ENCODE measurements at places on chromosomes 4 and X.

DNA sequence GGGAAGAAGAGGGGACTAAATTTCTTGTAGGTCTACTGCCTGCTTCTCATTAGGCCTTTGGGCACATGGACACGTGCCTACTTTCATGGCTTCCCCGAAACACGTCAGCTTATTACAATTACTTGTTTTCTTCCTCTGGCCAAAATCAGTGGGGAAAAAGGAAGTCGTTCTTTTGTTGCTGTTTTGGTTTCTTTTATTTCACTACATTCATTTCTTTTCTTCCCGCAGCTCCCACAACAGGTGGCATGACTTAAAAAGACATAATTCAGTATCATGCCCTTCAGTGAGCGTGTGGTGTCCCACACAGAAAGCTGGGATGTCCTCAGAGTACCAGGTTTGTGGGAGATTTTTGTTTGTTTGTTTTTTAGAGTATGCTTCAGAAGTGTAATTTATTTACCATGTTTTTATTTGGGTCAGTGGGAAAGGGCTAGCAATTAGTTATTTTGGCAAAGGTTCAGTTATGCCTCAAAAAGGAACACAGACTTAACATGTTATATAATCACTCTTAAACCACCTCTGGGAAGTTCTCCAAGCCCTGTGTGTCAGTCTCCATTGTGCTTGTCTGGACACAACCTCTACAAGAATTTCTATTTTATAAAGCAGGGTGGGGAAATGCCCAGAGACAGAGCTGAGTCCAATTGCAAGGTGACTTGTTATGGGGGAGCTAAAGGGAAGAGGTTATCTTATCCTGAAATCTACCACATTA, 44.2 kb upstream of the SPRY1 start:
- peak; percentile 38 for DNase-seq

- no peak for DNase-seq
Measured at GRCh38 chr4:23782778-23783437, 106.9 kb downstream of the PPARGC1A start.

- DNase-seq: no peak
Measured at GRCh38 chr4:41969671-41970070, 11.9 kb upstream of the DCAF4L1 start.

GRCh38 chr4:81468678-81469077, 3.0 kb downstream of the RASGEF1B start:
- DNase-seq: no peak

DNA sequence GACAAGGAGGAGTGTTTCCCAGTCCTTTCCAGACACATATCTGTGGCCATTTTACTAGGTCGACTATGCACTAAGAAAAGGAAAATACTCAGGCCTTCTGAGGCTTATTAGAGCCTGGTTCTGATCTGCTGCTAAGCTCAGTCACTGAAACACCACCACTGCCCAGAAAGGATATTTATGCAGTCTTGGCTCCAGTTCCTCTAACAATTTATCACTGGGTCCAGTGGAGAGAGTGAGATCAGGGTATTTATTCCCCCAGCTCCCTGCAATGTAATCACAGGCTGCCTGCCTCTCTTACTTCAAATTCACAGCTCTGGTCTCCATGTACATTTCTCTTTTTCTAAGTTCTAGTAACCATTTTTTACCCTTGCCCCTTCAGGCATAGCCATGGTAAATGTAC, 81.6 kb upstream of the INPP4B start:
- no peak for DNase-seq

GRCh38 chr4:163810755-163811154, 316.3 kb downstream of the TMA16 start:
- DNase-seq: no peak

- DNase-seq: no peak
Measured at GRCh38 chrX:148363471-148364235, 136.8 kb upstream of the AFF2 start.

DNA sequence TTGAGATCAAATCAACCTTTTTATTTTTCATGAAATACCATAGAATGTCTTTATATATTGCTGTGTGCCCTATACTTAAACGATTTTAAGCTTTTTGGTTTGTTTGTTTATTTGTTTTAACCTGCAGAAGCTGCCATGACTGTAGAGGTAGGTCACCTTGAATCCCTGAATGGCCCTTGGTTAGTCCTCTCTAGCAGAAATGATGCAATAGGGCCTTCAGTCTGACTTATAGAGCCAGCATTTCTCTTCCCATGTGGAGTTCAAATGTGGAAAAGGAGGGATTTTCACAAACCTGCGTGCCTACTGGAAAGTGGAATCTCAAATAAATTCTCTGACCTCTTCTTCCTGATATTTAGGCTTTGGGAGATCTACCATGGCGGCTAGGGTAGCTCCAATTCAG, 327.9 kb downstream of the MAPK10 start:
- no peak for DNase-seq

DNA sequence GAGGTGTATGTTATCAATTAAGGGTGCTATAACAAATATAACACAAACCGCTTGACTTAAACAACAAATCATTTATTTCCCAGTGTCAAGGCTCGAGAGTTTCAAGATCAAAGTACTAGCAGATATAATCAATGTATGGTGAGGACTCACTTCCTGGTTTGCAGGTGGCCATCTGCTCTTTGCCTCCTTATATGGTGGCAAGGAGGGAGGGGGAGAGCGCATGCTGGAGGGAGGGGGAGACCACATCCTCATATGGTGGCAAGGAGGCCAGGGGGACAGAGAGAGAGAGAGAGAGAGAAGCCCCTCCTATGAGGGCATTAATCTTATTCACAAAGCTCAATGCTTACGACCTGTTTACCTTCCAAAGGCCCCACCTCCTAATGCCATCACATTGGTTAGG, 372.3 kb upstream of the SPOCK3 start:
- no peak for DNase-seq

DNA sequence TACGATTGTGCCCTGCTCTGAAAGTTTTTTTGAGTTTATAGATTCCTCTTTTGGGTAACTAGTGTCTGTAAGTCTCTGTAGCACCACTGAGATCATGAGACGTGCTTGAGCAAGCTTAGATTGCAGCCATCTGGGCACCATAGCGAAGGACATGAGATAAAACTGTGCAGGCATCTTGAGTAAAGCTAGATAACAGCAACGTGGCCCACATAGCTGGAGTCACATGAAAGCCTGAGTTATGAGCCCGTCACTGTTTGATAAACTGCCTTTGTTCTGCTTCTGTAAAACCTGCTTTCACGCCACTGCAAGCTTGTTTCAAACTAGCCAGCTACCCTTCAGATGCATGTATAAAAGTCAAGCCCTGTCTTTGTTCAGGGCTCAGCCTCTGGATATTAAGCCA, 359.1 kb upstream of the CXorf51A start:
- DNase-seq: no peak

- peak; percentile 62 for DNase-seq
Measured at GRCh38 chr4:109977854-109978501, 65.3 kb downstream of the EGF start.

GRCh38 chr4:41360921-41361793, 104.4 kb downstream of the UCHL1 start:
- DNase-seq: no peak

DNA sequence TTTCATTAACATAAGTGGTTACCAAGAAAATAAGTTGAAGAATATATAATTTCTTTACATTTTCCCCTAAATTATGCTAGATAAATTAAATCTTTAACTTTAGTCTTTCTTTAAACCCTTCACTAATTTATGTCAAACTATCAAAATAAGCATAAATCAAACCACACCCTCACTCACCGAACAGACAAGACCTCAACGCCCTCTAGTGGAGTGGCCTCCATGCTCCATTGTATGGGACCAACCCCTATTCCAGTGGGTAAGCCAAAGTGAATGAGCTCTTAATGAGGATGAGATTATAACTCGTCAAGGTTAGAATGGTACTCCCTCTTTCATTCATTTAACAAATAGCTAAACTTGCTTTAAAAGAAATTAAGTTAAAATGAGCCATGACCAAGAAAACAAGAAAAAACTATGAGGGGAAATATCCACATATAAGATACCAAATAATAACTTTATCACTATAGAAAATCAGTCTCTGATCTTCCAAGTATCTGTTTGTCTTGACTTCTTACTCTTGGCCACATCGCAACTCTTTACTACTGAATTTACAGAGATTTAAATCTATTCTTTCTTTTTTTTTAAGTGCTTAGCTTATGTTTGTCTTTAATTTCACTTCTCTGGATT, 15.6 kb upstream of the BBS12 start:
- DNase-seq: peak; percentile 62

GRCh38 chrX:120036704-120037103, 40.8 kb downstream of the RHOXF2B start:
- no peak for DNase-seq

- no peak for DNase-seq
Measured at GRCh38 chr4:109134268-109134667, 168.2 kb downstream of the COL25A1 start.

DNA sequence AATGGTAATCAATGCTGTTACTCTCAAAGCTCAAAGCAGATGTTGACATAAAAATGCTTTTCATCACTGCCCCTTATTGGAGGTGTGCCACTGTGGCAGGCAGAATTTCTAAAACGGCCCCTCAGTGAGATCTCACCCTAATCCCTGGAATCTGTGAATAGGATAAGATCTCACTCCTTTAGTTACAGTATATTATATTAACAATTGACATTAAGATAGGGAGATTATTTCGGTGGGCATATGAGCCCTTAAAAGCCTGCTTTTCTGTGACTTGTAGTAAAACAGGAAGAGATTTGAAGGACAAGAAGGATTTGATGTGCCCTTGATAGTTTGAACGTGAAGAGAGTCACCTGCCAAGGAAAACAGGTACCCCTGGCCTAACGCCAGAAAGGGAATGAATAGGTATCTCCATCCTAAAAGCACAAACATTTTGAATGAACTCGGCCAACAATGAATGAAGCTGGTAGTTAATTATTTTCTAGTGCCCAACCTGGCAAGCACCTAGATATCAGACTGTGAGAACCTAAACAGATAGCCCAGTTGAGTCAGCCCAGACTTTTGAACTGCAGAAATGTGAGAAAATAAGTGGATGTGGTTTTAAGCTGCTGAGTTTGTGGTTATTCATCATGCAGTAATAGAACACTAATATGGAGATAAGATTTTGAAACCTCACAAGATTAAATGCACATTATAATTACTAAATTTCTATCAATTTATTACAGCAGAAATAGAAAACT, 881.6 kb downstream of the PCDH18 start:
- no peak for DNase-seq

GRCh38 chr4:101178731-101179130, 168.6 kb downstream of the PPP3CA start:
- no peak for DNase-seq

GRCh38 chr4:28675582-28675981, 1814.9 kb downstream of the STIM2 start:
- no peak for DNase-seq

DNA sequence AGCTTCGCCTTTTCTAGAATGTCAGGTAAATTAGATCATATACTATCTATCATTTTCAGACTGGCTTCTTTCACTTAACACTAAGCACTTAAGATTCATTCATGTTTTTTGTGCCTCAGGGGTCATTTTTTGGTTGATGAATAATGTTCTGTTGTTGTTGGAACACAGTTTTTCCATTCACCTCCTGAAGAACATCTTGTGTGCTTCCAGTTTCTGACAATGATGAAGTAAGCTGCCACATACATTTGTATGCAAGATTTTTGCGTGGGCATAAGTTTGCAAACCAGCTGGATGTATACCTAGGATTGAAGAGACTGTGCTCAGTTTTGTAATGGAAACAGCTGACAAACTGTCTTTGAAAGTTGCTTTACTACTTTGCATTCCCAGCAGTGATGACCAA, 37.6 kb downstream of the MAGEA9 start:
- DNase-seq: no peak

GRCh38 chrX:112968351-112969133, 127.9 kb upstream of the AMOT start:
- DNase-seq: no peak

GRCh38 chr4:138226351-138226750, 15.8 kb downstream of the SLC7A11 start:
- DNase-seq: no peak

DNA sequence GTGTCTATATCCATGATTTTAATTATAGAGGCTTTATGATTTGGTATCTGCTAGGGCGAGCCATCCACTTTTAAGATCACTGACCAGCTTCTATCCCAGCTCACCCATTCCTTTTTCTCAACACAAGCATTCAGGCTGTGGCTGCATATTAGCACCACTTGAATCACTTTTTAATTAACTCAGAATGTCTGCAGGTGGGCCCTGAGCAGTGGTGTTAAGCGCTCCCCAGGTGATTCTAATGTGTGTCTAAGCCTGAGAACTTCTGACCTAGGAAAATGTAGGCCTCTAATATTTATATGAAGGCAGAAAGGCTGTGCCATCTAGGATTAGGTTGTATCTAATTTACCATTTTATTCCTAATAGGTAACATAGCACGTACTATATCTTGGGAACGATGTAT, 19.8 kb upstream of the QRFPR start:
- DNase-seq: no peak

- DNase-seq: no peak
Measured at GRCh38 chrX:39720945-39721344, 376.8 kb downstream of the BCOR start.

DNA sequence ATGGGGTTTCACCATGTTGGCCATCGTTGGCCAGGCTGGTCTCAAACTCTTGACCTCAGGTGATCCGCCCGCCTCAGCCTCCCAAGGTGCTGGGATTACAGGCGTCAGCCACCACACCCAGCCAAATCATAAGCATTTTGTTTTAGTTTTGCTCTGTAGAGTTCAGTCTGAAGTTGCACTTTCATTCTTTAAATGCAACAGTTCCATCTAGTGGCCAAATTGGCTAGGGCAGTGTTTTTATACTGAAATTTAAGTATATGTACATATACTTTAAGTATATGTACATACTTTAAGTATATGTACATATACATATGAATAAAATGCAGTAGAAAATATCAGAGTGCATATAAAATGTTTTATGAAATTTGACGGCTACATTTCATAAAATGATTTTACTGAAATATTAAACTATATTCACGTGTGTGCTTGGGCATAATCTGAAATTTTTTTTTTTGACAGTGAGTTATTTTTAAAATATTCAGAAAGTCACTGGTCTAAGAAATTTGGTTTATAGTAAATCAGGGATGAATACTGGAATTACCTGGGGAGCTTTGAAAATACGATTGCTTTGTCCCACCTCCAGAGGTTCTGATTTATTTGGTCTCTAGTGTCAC, 145.5 kb downstream of the NWD2 start:
- peak; percentile 57 for DNase-seq

GRCh38 chr4:114472269-114473032, 126.2 kb upstream of the UGT8 start:
- DNase-seq: no peak

GRCh38 chr4:136725286-136726081, 806.8 kb downstream of the PCDH18 start:
- DNase-seq: no peak

- DNase-seq: no peak
Measured at GRCh38 chr4:138560448-138560847, 318.3 kb upstream of the SLC7A11 start.

GRCh38 chr4:93996895-93997294, 168.3 kb downstream of the ATOH1 start:
- no peak for DNase-seq

GRCh38 chrX:40104985-40105834, 7.5 kb upstream of the BCOR start:
- DNase-seq: peak; percentile 74
